HT-29 (cell line): ENCODE measurements at places on chromosomes 5 and 9.
A peak's percentile ranks its signal among the peaks of the same experiment; 100 is the strongest.

DNA sequence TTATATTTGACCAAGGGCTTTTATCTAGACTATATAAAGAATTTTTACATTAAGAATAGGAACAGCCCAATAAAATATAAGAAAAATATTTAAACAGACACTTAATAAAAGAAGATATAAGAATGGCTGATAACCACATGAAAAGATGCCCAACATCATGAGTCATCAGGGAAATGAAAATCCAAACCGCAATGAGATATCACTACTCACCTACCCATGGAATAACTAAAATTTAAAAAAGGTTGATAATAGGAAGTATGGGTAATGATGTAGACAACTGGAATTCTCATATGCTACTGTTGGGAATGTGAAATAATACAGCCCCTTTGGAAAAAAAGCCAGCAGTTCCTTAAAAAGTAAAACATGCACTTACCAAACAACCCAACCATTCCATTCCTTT is 206.9 kb upstream of the PCSK5 start:
- peak; percentile 13 for DNase-seq

GRCh38 chr5:163963881-163964280 is 458.5 kb downstream of the MAT2B start:
- no peak for DNase-seq

- no peak for DNase-seq
Observed at GRCh38 chr5:173240091-173241050, 5.4 kb upstream of the NKX2-5 start.

GRCh38 chr5:1245905-1246576 is 20.9 kb downstream of the SLC6A18 start:
- DNase-seq = no peak

DNA sequence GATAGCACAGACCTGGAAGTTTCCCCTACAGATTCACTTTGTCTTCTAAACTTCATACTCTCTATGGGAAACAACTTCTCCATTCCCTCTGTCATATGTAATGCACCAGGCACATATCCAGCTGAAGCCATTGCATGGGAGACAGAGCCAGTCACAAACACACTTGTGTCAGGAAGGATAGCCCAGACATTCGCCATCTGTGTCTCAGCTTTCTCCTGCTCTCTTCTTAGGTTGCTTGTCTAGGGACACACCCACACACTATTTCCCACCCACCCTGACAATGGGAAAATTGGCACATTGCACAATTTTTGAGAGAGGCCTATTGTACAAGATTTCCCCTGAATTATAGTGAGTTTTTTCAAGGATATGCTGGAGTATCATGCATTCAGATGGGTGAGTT is 158.4 kb upstream of the MPDZ start:
- DNase-seq = no peak

DNA sequence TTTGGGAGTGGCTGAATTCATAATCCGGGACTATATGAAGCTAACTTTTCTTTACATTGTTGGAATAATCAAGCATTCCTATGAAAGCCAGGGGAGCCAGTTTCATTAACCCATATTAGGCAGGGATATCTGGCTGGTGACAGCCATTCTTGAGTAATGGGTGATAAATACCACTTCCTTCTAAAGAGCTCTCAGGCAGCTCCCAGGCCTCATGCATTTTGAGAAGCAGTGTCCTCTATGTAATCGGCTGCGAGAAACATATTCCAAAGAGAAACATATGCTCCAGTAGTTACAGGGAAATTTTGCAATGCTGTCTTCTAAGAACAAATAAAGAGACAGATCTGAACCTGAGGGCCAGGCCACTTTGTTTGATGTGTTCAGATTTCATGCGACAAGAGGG is 83.1 kb downstream of the MSX2 start:
- DNase-seq = no peak

- DNase-seq = peak; percentile 59
Observed at GRCh38 chr5:124908581-124909451, 162.4 kb upstream of the ZNF608 start.

- DNase-seq = peak; percentile 16
Observed at GRCh38 chr9:122827761-122828093, 661 bp downstream of the PDCL start.

GRCh38 chr9:37422289-37423104 is at the start of gene GRHPR:
TSS of gene GRHPR (plus strand) at chr9:37422696. CDS start at chr9:37422751, 55 bp downstream.
- peak; percentile 73 for DNase-seq

DNA sequence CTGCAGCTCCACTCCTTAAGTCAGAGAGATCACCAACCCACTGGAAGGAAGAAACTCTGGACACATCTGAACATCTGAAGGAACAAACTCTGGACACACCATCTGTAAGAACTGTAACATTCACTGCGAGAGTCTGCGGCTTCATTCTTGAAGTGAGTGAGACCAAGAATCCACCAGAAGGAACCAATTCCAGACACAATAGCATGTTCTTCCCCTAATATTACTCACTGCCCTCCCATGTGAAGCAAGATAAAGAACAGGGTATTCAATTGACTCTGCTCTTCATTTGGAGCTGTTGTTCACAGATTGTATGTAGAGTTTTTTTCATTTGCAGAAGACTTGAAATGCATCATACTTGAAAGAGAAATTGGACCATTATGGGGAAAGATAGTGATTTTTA is 10.8 kb downstream of the SAXO1 start:
- no peak for DNase-seq

- no peak for DNase-seq
Observed at GRCh38 chr9:95907794-95908193, 32.3 kb downstream of the ERCC6L2 start.

- no peak for DNase-seq
Observed at GRCh38 chr5:5335700-5336264, 86.7 kb upstream of the ICE1 start.

DNA sequence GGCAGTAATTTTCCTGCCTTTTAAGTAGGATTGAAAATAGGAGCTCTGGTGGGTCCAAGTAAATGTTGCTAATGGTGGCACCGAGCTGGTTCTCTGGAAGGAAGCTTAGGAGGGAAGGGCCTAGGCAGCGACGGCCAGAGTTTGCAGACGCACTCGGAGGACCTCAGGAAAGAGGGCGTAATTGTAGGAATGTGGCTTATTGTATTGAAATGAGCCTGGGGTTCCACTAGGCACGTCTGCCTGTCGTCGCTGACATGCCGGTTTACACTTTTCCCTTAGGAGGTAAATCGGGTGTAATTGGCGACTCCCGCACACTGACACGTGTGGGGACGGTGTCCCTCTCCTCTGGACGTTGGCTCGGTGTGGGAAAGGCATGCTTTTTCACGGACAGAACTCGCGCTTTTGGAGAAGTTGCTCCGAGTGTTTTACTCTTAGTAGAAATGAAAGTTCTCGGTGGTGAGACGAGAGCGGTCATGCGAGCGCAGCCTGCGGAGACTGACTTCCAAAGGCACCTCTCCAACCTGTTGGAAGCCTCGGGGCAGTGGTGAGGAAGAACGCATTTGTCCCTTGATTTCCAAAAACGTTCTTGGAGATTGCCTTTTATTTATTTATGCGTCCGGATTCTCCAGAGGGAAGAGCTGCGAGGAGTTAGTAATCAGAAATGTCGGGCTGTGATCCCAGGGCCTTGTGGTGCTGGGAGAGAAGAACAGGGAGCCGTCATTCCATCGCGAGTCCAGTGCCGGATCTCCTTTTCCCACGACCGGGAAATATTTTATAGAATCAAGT is 1.3 kb downstream of the NR4A3 start:
- DNase-seq = peak; percentile 16

DNA sequence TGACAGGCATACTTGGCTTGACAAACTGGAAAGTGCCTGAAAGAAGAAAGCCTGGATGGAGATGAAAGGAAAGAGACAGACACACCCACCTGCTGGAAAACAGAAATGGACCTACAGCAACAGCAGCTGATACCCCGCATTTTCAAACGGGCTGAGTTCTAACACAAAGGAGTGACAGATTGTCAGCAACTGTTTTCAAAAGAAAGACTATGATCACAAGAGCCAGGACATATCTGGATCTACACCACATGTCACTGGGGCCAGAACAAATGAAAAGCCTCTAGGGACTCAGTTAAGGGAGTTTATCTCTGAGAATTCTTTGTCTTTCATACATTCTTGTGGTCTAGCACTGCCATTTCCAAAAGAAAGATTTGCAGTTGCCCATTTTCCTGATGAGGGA is 24.1 kb upstream of the FST start:
- DNase-seq = no peak

DNA sequence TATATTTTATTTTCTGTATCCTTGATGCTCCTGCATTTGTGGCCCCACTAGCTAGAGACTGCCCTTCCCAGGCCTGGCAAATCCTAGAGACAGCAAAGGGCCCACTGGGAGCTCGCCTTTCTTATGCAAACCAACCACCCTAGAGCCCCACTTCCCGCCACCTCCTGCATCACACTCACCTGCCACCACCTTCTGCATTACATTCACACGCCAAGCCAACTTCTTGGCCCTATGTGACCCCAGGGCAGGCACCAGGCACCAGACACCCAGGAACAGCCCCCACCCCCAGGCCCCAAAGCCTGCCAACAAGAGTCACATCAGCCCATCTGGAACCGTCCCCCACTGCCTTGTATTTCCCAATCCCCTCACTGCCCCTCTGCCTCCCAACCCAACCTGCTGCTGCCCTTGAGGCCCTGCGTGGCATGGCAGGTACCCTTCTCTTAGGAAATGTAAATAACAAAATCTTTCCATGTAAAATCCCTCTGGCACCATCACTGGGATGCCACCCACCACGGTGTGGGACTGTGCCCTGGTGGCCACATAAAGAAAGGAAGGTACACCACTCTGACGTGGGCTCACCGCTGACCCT is 22.0 kb downstream of the ROR2 start:
- no peak for DNase-seq
